ENCODE measurements at places on chromosomes 12 and 14.

DNA sequence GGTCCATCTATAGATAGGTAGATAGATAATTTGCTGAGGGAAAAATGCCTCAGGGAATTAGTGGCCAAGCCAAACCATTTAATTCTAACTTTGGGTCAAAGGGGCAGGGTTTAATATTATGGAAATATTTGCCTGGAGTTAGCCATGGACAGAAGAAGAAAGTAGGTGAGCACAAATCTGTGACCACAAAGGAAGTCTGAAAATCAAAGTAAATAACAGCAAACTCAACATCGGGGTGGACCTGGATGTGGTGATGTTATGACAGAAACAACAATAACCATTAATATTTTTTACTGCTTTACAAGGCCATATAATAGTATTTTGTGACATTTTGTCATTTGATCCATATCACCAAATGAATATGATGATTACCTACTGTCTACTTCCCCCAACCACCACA, 578.0 kb upstream of the MGAT4C start:
- DNase-seq = no peak

DNA sequence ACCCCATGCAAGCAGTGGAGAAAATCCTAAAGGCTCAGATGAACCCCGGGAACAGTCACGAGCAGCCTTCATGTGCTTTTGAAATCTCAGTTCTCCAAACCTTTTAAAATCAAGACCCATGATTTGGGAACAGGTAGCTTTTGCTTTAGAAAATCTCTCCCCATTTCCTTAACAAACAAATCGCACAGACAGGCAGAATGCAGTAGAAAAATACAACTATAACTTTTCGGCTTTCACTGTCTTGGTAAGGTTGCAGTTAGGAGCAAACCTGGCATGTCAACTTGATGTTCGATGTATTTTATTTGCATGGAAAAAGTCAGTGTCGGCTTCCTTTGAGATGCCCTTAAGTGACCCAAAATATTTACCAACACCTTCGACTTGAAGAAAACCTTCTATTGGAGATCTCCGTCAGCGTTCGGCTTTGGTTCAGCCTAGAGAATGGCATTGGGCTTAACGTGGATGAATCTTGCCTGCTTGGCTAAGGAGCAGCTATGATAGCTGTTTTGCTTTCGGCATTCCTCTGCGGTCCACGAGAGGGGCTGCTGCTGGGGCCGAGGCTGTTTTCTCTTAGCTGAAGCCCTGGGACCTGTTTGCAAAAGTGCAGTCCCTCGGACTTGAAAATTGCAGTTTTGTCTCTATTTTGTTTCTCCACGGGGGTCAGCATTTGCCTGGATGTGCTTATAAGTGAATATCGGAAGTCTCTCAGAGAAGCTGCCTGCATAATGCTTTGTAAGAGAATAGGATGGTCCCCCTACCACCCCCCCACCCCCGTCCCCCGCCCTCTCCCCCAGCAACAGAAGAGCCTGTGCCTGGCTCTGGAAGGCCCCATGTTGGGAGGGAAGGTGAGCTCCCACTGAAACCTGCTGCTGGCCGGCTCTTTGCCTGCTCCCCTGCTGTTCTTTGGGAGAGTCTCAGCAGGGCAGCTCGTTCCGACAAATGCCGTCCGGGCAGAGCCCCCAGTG, 122.8 kb downstream of the AACS start:
- DNase-seq = no peak

GRCh38 chr12:59928416-59928815, 332.6 kb downstream of the SLC16A7 start:
- no peak for DNase-seq

GRCh38 chr12:111773801-111774551, 7.2 kb downstream of the ALDH2 start:
- no peak for DNase-seq

GRCh38 chr12:49038291-49038955, 19.8 kb upstream of the PRKAG1 start:
- no peak for DNase-seq
